Activated naive CD4-positive, alpha-beta T cell treated with anti-CD3 and anti-CD28 coated beads, Interleukin-2, amount 10 ng/mL, durations not matched to agents 7 days and 5 days (primary cell): ENCODE measurements at places on chromosomes 6 and 20.

GRCh38 chr20:34974246-34974645 lies 18.6 kb downstream of the MYH7B start:
- DNase-seq: no peak

DNA sequence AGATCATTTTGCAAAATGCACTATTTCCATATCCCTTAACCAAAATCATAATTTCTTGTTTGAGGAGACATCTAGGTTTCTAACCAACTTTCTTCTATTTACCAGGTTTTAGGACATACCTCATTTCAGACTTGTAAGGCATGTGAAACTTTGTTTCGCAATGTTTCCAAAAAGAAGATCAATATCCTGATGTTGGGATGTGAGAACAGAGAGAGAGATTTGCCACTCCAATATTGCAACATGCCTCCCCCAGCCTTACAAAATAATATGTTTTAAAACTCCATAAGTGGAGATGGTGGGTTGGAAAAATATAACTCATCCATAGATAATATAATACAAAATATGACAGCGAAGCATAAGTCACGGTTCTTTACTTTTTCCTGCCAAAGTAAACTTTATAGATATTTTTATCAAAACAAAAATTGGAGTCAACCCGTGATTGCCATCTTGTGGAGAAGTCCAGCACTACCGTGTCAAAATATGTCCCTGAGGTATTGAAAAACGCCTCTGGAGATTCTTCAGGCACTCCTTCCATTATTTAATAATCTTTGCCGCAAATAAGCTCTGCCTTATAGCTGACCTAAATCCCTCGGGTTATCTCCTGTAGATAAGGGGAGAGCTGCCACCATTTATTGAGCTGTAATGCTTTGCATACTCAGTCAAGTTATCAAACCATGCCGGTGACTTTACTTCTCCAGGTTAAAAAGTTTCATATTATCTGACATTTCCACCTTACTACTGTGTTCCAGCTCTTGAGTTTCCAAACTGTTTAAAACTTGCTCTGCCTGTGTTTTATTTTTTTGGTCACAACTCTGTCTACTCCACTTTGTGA lies 534.2 kb downstream of the HACE1 start:
- no peak for DNase-seq

GRCh38 chr6:138005846-138006245 lies 101.4 kb downstream of the PERP start:
- peak; percentile 35 for DNase-seq

DNA sequence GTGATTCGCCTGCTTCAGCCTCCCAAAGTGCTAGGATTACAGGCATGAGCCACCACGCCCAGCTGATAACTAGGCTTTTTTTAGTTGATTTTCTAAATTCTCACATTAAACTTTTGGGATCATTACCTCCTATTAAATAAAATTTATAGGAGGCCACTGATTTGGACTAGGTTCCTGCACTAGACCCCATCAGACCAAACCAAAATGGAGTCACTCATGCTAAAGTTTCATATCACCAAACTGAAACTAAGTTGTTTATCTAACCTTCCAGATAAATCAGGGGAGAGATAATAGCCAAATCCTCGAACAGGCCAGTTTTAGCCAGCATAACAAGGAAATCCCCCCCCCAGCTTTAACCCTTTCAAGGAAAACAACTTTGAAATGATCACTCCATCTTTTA lies 98.4 kb upstream of the SLC22A16 start:
- DNase-seq: no peak

DNA sequence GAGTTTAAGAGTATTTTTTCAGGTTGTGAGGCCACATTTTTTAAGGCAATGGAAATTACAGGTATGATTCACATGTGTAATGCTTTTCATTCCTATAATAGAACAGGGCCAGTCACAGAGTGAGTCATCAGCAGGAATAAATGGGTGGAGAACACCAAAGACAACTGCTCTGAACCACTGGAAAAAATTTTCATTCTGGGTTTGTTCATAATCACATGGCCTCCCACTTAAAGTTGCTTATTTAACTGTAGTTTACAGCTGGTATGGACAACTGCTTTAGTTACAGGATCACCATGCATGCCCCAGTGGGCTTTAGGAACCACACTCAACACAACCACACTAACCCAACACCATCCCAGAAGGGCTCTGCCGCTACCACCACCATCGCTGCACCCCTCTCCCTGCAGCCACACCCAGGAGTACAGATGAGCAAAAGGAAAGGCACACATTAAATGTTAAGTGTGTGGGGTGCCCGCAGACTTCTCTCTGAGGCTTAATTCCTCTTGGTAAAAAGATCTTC lies 107.0 kb upstream of the DST start:
- DNase-seq: no peak
